Activated T-cell treated with anti-CD3 and anti-CD28 coated beads, Interleukin-2, amount 50 U/mL, for 1 hour (primary cell): ENCODE measurements at places on chromosomes 7 and 10.

GRCh38 chr7:49876202-49876601, 102.8 kb downstream of the VWC2 start:
- no peak for DNase-seq

DNA sequence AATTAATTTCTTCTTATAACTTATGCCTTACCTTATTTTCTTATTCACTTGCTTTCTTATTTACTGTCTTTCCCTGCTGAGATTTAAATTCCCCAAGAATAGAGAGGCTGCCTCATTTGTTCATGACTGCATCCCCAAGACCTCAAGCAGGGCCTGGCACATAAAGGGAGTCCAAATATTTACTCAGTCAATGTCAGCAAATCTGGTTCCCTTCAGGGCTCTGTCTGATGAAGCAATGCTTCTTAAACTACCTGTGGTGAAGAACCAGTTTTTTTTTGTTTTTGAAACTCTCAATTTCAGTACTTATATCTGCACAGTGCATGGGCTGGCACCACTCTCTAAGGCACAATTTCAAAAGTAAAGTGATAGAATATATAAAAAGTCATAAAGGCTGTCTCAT, 4.7 kb downstream of the ZNF239 start:
- no peak for DNase-seq

GRCh38 chr7:117190104-117190503, 132.8 kb downstream of the WNT2 start:
- DNase-seq = no peak

DNA sequence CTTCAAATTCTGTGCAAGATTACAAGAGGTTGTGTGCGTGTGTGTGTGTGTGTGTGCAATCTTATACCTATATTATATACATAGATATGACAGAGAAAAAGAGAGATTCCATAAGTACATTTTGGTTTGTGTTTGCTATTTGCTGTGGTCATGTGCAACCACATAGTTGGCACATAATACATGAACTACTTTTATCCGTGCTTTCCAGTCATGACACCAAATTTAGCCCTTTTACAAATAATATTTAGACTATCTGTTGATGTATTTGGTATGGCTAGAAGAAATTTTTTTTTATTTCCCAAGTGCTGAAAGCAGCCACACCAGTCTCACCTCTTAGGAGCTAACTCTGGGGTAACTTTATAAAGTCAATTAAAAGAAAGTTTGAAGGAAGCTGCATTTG, 63.5 kb upstream of the EGFR start:
- DNase-seq = no peak

DNA sequence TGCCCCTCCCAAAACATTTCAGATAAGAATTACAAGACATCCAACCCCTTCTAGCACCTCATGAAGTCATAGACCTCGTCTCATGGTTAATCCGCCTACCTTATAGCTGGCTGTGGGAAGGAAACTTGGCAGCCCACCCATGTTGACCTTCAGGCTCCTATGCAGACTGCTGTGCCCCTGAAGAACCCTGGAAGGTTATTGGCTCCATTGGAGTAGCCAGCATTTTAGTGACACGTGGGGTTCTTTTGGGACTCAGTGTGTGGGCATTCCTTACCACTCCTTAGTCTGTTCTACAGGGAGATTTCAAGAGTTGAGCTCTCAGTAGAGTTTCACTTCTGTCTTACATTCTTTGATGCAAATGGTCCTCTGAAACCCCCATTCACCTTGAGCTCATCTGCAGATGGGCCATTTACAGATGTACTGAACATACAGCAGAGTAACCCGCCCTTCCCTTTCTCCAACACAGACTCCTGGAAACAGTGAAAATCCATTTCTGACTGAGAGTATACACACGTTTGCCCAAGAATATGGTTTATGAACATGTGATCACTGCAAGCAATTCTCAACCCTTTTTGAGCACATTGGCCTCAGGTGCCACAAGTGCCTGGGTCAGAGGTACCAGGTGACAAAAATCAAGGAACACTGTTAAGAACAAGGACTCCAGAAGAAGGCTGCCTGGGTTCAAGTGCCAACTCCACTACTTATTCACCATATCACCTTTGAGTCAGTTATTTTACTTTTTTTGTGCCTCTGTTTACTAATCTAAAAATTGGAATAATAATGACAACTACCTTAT, 54.0 kb upstream of the HECW1 start:
- no peak for DNase-seq

GRCh38 chr7:30460246-30460633, 18.3 kb downstream of the NOD1 start:
- DNase-seq = no peak

DNA sequence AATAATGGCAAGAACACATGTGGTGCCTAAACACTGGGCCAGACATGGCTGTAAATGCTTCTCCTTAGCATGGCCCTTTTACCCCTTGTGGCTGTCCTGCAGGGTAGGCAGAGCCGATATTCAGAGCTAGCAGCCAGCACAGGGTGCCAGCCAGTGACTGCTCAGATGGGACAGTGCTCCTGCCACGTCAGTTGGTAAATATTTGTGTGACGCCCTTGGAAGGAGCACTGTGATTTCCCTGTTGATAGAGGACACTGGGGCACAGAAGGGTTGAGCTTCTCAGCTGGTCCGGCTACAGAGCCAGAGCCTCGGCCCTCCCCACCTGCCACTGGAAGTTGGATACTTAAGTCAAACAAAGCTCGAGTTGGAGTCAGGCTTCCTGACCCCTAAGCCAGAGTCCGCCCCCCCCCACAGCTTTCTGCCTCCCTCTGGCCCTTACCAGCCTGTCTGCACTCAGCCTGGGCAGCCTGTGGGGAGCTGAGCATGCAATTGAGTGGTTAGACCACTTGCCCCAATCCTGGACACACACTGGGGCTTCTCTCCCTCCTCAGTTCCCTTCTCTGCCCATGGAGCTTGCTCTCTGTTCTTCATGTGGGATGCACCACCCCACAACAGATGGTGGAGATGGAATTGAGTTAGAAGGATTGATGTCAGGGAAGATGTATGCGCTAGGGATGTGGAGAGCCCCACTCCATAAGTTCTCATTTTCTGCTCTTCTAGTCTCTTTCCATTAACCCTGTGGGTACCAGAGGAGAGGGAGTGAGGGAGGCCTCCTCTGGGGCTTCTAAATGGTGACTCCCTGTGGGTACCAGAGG, 350.8 kb downstream of the PLXNA4 start:
- DNase-seq = no peak

DNA sequence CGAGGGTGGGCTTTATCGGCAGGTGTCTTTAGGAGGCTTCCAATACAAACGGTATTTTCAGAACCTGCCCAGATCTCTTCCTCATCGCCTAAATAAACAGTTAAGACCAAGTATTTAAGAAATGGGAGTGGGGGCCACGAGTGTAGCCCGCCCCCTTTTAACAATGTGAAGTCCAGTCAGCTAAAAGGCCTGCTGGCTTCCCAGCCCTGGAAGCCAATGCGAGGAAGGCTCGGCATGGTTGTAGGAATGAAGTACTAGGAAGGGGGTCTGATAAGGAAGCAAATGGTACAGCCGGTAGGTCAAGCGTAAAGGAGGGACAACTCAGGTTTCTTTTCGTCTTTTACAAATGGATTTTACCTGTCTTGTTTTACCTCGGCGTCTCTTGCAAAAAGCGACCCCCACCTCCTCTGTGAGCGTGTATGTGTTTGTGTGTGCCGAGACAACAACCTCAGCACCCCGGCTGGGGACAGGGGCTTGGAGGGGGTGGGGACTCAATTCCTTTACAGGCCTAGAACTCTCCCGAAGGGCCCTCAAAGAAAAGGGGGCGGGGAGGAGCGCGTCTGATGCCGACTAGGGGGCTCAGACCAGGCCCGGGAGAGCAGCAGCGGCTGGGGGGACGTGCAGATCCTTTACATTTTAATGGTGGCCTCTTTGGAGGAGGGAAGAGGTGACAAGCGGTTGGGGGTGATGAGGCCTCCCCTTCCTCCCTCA, 147.6 kb downstream of the GPR85 start:
- no peak for DNase-seq
